Motor neuron (in vitro differentiated cells): ENCODE measurements at places on chromosomes 16 and 17.

DNA sequence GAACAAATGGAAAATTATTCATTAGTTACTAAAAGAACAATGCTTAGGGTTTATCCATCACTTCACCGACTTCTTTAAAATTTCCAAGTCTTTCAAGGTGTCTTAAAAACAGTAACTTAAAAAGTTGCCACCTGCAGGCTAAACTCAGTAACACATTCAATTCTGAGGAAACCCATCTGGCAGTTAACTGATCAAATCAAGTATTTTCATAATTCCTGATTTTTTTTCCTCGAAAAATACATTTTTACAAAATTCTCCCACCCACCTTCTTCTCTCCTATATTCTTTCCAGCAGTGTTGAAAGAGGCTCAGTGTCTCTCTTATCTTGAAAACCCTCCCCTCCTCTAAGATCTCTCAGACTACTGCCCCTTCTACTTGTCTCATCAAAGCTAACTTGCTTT is 29.9 kb downstream of the PARN start:
- ATAC-seq = no peak

DNA sequence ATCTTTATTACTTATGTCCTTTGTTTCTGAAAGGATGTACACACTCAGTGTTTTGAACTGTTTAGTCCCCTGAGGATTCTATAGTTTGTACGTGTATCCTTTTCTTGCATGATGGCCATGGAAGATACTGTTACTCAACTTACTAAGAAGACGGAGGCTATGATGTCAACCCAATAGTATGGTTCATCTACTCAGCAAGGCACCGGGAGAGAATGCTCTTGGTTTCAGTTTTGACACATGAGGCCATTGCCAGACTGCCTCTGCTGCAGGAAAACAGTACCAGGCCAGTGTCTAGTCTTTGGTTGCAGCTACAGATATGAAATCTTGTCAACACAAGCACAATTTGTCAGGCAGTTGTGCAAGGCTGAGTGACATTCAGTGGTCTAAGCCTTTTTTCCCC is 134.5 kb downstream of the MRTFB start:
- no peak for ATAC-seq

GRCh38 chr16:85557083-85557970 is 55.8 kb upstream of the GSE1 start:
- ATAC-seq = no peak

DNA sequence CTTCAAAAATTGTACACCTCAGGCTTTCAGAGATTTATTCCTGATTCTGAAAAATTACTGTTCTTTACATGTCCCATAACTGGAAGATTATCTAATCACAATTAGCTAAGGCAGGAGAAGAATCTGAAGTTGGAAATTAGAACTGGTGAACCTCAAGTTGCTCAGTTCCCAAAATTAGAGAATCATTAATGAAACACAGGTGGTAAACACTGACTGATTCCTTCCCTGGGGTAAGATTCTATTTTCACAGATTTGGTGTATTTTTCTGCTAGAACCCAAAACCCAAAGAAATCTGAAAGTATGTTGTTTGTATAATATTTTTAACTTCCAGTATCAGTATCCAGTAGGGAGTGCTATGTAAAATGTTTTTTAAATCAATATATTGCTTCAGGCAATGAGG is 25.7 kb downstream of the PHKB start:
- ATAC-seq = no peak

- ATAC-seq = no peak
These were observed 73.1 kb downstream of the WNT3 start for GRCh38 chr17:46745376-46745775.

- no peak for ATAC-seq
These were observed 11.0 kb downstream of the EFTUD2 start for GRCh38 chr17:44887971-44888954.

DNA sequence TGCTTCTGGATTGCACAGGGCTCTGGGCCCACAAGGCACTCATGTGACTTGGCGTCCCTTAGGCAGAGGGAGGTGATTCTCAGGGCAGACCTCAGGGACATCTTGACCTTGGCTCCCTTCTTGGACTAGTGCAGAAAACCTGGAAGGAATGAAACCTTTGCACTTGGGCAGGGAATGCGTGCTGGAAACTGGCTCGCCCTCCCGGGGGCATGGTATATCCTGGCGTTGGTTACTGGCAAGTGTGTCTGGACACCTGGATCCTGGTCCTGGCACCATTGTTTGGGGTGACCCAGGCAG is 63.5 kb upstream of the LGALS9 start:
- ATAC-seq = no peak

- peak; percentile 86 for ATAC-seq
These were observed 6.1 kb downstream of the DNAI2 start for GRCh38 chr17:74280093-74280513.

GRCh38 chr17:8003594-8004181 is 1.3 kb downstream of the GUCY2D start:
- ATAC-seq = no peak

DNA sequence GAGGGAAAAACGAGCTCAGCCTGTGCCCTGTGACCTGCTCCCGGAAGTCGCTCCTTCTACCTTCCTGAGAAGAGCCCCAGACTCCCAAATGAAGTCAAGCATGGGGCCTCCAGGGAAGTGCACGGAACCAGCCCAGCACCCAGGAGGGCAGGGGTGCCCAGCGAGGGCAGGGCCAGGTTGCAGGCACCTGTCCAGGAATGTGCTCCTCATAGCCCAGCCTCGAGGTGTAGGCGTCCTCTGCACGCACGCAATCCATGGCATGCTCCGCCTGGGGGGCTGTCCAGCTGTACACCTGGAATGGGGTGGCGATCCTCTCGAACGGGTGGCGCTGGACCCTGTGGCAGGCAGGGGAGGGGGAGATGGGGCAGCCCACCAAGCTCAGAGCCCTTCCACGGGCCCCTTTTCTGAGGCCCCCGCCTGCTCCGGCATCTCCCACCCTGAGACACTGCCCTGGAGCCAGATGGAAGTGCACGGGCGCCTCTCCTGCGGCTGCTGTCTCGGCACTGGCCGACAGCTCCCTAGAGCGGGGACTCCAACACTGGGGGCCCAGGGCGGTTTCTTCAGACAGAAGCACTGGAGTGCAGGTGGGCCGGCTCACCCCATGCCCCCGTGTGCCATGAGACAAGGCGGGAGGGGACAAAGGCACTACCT is 10.9 kb downstream of the CLUH start:
- no peak for ATAC-seq

- ATAC-seq = no peak
These were observed 1.2 kb upstream of the CES1 start for GRCh38 chr16:55834049-55834448.

GRCh38 chr17:77749989-77750388 is 208.5 kb upstream of the TNRC6C start:
- no peak for ATAC-seq

GRCh38 chr17:9401434-9401833 is 174.2 kb downstream of the STX8 start:
- peak; percentile 33 for ATAC-seq

DNA sequence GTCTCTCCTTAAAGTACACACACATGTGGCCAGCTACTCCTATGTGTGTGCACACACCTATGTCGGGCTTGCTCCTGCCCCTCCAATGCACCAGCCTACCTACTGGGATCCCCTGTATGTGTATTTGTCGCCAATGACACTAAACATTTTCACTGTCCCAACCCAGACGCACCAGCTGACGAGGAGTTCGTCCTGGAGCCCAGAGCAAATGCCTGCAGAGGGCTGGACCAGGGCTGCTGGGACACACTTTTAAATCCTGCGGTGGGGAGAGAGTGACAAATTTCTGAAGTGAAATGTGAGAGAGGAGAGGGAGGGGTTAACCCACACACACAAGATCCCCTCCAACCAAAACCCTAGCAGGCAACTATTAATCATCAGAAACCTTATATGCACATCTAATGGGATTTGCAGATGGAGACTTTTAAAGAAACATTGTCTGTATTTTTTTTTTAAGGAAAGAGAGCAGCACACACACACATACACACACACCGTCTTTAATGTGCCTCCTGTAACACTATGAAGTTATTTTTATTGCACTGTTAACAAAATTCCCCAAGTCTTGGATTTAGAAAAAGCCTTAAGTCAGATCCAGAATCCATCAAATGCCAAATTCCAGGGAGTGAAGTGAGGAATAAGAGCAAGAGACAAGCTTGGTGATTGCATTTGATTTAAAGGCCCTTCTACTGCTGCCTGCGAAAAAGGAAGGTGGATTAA is at the start of gene MEOX1:
Gene MEOX1, minus strand, starts transcription at position 224 of the 714 bp plus-strand sequence. CDS start 388 bp downstream, outside the sequence.
- ATAC-seq = peak; percentile 15

GRCh38 chr17:76141212-76142038 is at the start of gene FOXJ1:
FOXJ1 (minus strand) TSS chr17:76141245; CDS start chr17:76140395, 850 bp downstream.
- ATAC-seq = peak; percentile 63

DNA sequence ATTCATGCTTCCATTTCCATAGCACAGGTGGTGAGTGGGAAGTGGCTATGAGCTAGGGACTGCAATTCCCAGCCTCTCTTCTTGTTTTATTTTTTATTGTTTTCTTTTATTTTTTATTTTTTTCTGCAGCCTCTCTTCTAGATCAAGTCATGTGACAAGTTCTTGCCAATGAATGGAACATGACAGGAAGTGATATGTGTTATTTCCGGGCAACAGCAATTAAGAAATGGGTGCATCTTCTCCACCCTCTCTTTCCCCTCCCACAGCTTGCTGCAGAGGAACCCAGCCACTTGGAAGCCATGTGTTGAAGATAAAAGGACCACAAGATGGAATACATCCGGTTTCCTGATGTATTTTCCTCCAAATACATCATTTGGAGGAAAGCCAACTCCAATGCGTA is 23.6 kb downstream of the IRX5 start:
- no peak for ATAC-seq

DNA sequence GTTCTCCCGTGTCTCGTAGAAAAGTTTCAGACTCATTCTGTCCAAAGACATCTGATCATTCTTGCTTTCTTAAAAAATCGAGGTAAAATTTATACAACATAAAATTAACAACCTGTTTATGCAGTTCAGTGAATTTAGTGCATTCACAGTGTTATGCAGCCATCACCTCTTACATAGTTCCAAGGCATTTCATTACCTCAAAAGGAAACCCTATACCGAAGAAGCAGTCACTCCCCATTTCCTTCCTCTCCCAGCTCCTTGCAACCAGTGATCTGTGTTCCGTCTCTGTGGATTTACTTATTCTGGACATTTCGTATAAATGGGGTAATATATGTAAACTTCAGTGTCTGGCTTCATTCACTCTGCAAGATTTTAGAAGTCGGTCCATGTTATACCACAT is 103.5 kb upstream of the HS3ST3A1 start:
- ATAC-seq = no peak

- ATAC-seq = no peak
These were observed 57.9 kb downstream of the SDK2 start for GRCh38 chr17:73586275-73586832.

- ATAC-seq = peak; percentile 21
These were observed 612 bp downstream of the CISD3 start for GRCh38 chr17:38730526-38731379.

DNA sequence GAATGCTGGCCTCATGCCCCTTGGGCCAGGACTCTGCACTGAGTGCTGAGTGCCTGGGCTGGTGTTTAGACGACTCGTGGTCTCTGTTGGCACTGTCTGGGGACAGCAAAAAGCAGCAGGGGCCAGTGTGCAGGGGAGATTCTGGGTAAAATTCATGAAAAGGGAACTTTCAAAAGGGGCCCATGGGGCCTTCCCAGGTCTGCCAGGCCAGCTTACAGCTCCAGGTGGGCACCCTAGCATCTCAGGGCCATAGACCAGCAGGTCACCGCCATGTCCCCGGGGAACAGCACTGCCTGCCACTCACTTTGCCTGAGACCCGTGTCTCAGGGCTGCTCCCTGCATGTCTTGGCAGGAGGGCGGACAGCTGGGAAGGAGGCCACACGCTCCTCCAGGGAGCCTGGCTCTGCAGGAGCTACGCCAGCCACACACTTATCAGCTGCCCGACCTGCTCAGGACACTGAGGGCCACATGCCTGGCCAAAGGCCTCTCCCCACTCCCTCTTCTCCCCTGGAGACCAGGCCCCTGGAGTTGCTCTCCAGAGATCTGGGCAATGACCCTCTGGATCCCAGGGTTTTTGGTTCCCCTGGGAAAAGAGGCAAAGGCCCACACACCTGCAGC is 8.8 kb upstream of the FASN start:
- no peak for ATAC-seq

GRCh38 chr17:48571826-48572417 is 6.2 kb downstream of the HOXB4 start:
- ATAC-seq = no peak

- no peak for ATAC-seq
These were observed 988.5 kb downstream of the CDH11 start for GRCh38 chr16:64133366-64133765.

DNA sequence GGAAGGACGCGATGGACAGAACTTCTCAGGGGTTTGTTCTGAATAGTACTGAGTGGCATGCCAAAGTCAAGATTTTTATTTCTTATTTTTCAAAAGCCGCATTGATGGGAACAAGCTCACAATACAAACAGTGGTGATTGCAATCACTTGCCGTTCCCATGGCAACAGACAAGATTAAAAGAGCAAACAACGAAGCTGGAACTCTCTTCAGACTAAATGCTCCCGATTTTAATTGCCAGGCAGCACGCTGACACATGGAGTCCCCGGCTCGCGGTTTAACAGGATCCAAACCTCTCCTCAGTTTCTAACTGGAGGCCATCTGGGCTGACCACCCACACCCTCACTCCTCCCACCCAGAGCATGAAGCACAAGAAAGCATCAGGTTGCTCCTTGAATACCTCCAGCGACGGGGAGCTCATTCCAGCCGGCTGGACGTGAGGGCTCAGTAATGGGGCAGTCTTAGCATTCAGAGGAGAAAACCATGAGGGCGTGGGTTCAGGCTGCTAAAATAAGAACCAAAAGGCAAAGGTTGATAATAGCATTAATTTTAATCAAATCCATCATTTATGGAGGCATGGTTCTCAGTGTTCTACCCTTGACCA is 41.5 kb downstream of the AIPL1 start:
- no peak for ATAC-seq

GRCh38 chr16:52558448-52558847 is 11.5 kb upstream of the TOX3 start:
- no peak for ATAC-seq

GRCh38 chr17:39564211-39564848 is 43.4 kb downstream of the NEUROD2 start:
- no peak for ATAC-seq

GRCh38 chr17:79424471-79425185 is 186.2 kb downstream of the RBFOX3 start:
- ATAC-seq = no peak

- no peak for ATAC-seq
These were observed 99.7 kb downstream of the VPS53 start for GRCh38 chr17:614653-615546.

DNA sequence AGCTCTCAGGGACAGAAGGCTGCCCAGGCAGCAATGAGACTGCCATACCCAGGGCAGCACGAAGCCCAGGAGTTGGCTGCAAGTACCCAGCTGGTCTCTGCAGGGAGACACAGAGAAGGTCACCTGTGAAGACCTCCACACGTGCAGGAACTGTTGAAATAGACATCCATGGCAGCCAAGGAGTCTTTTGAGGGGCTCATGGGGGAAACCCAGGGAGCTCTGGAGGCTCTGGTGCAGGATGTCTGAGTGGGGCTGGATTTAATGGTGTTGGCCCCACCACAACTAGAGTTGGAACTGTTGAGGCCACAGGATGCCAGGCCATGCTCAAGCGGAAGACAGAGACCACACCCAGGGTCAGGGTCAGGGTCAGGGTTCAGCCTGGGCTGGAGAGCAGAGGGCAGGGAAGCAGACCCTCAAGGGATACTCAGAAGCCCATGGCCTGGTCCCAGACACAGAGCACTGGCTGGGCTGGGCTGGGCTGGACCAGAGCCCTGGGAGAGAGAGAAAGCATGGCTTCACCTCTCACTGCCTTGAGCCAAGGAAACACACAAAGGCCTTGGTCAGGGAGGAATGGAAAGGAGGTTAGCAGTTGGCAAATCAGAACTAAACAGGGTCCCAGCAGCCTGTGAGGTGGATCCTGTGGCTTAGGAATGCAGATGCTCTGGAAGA is 21.4 kb downstream of the PITPNM3 start:
- no peak for ATAC-seq

GRCh38 chr16:86227041-86227440 is 283.3 kb upstream of the FOXF1 start:
- ATAC-seq = no peak
